ENCODE measurements at places on chromosomes 5 and 9. TPM values are rescaled to one million over a fixed set of nuclear protein-coding genes. Genes with fewer than 3 reads are reported as not detected.

- no peak overlapping the region for H3K4me3 ChIP-seq
- H3K27ac ChIP-seq, result no peak overlapping the region
- H3K4me1 ChIP-seq, result peaks cover 42% of the 10 kb centered on the region
Observed at GRCh38 chr9:124285903-124286291, 28.1 kb downstream of the NEK6 start.

CDH6 gene
- total RNA-seq, result 0.12 TPM

DNA sequence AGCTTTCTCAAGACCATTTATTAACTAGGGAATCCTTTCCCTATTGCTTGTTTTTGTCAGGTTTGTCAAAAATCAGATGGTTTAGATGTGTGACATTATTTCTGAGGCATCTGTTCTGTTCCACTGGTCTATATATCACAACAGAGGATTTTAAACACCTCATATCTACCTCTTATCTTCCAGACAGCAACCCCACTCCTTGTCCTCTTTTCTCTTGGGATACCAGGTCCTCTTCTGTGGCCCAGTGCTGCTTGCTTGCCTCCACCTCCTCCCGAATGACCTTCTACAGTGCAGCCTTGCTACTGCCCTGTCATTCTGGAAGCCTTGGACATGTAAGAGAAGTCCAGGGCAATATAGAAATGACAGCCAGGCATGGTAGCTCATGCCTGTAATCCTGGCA lies 30.6 kb upstream of the KLF4 start:
- no peaks in the 10 kb centered on the region for H3K4me1 ChIP-seq
- no peak for DNase-seq
- H3K27me3 ChIP-seq, result no peaks in the 10 kb centered on the region
- no peak overlapping the region for H3K4me3 ChIP-seq
- no peaks in the 10 kb centered on the region for H3K36me3 ChIP-seq

STK32A gene
- total RNA-seq, result 1.2 TPM

DNA sequence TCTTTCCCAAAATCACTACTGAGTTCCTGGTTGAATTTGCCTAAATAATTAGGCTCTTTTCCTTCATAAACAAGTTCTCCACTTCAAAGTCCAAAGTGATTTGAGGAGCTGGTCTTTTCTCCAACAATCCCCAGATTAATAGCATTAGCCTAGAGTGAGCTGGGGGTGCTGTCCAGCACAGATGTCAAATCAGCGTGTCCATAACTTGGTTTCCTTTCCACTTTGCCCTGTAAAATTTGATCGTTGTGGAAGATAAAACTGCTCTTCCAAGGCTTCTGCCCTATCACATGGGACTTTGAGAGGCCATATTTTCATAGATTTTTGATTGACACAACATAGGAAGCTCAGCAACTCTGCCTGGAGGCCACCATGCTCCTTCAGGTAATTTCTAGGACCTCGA lies 134.7 kb upstream of the RORB start:
- H3K27me3 ChIP-seq, result no peaks in the 10 kb centered on the region
- no peaks in the 10 kb centered on the region for H3K36me3 ChIP-seq
- H3K4me1 ChIP-seq, result no peaks in the 10 kb centered on the region
- no peak for DNase-seq
- H3K4me3 ChIP-seq, result no peak overlapping the region

PALM2AKAP2 gene
- total RNA-seq, result 0.34 TPM

DMRT3 gene
- total RNA-seq, result not detected

GRCh38 chr5:143023411-143024096 lies 253.4 kb downstream of the ARHGAP26 start:
- H3K27me3 ChIP-seq, result no peaks in the 10 kb centered on the region
- no peak overlapping the region for H3K4me3 ChIP-seq
- no peaks in the 10 kb centered on the region for H3K36me3 ChIP-seq
- DNase-seq, result no peak
- H3K27ac ChIP-seq, result no peak overlapping the region

GRCh38 chr9:36980148-36980974 lies 53.7 kb downstream of the PAX5 start:
- peaks cover 11% of the 10 kb centered on the region for H3K4me1 ChIP-seq
- H3K27me3 ChIP-seq, result no peaks in the 10 kb centered on the region
- DNase-seq, result peak; percentile 19
- H3K36me3 ChIP-seq, result no peaks in the 10 kb centered on the region

- H3K27me3 ChIP-seq, result no peaks in the 10 kb centered on the region
- H3K4me1 ChIP-seq, result no peaks in the 10 kb centered on the region
- peak; percentile 40 for DNase-seq
- no peak overlapping the region for H3K27ac ChIP-seq
- H3K4me3 ChIP-seq, result no peak overlapping the region
Observed at GRCh38 chr5:90709323-90710155, 150.9 kb downstream of the ADGRV1 start.

CDX1 gene
- not detected for total RNA-seq

SPTAN1 gene
- 111 TPM for total RNA-seq

DNA sequence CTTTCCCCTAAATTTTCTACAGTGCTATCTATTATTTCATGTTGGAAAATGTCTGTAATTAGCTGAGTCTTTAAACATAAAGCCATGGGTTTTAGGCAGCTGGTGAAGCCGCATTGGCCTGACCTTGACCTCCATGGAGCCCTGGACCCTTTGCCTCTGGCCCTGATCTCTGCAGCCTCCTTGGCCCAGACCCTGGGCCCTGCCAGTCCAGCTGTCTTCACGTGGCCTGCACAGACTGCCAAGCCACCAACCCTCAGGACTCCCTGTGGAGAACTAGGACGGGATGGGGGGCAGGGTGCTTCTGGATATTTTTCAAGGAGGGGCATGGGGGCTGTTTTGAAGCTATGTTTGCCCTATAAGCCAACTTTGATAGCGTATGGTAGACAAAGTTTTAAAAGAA lies 29.8 kb upstream of the PPARGC1B start:
- no peaks in the 10 kb centered on the region for H3K27me3 ChIP-seq
- peaks cover 9% of the 10 kb centered on the region for H3K4me1 ChIP-seq
- H3K4me3 ChIP-seq, result no peak overlapping the region
- no peak for DNase-seq

- no peak overlapping the region for H3K4me3 ChIP-seq
- H3K27me3 ChIP-seq, result peaks cover 40% of the 10 kb centered on the region
- H3K36me3 ChIP-seq, result no peaks in the 10 kb centered on the region
- DNase-seq, result no peak
- H3K4me1 ChIP-seq, result no peaks in the 10 kb centered on the region
Observed at GRCh38 chr5:66367814-66368541, 223.9 kb downstream of the SREK1 start.

KCNV2 gene
- not detected for total RNA-seq

SPATA31A6 gene
- total RNA-seq, result not detected

- no peaks in the 10 kb centered on the region for H3K36me3 ChIP-seq
- H3K4me3 ChIP-seq, result no peak overlapping the region
- no peak for DNase-seq
- H3K27ac ChIP-seq, result no peak overlapping the region
- peaks cover 4% of the 10 kb centered on the region for H3K4me1 ChIP-seq
Observed at GRCh38 chr9:84857211-84857610, 187.7 kb downstream of the NTRK2 start.

TBCA gene
- 317 TPM for total RNA-seq

GRCh38 chr9:131747352-131747751 lies 7.5 kb upstream of the RAPGEF1 start:
- H3K27ac ChIP-seq, result no peak overlapping the region
- H3K4me1 ChIP-seq, result no peaks in the 10 kb centered on the region
- no peaks in the 10 kb centered on the region for H3K27me3 ChIP-seq

- H3K36me3 ChIP-seq, result no peaks in the 10 kb centered on the region
- peak within 1 kb of the TSS; percentile 65 for H3K4me3 ChIP-seq
- no peak for DNase-seq
- no peaks in the 10 kb centered on the region for H3K27me3 ChIP-seq
Observed at GRCh38 chr5:132777209-132778069, at the start of gene SEPTIN8. Gene SEPTIN8, minus strand, starts transcription at chr5:132777239. Its CDS starts 102 bp downstream, at chr5:132777137.

PCDHB8 gene
- total RNA-seq, result not detected

- peak; percentile 6 for DNase-seq
- H3K4me3 ChIP-seq, result no peak overlapping the region
- H3K36me3 ChIP-seq, result no peaks in the 10 kb centered on the region
- no peak overlapping the region for H3K27ac ChIP-seq
- H3K27me3 ChIP-seq, result peaks cover 14% of the 10 kb centered on the region
Observed at GRCh38 chr5:58999804-59000203, 416.9 kb downstream of the RAB3C start.

DNA sequence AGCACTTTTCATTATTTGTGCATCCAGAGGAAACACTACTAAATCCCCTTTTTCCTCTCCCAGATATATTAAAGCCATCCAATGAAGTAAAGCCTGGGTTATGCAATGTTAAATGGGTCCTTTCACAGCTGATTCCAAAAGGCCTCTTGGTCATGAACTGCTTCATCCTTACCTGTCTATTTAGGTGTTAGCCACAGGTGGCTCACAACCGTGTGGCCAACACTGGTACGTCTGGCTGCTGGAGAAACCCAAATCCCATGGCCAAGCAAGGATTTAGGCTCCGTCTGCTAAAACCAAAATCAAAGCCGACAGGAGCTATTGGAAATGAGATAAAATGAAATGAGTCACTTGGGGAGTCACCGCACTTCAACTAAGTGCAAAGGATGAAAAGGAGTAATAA lies 193.9 kb downstream of the ADCY2 start:
- no peaks in the 10 kb centered on the region for H3K36me3 ChIP-seq
- no peaks in the 10 kb centered on the region for H3K4me1 ChIP-seq
- H3K4me3 ChIP-seq, result no peak overlapping the region
- H3K27ac ChIP-seq, result no peak overlapping the region

TAF1L gene
- not detected for total RNA-seq

- no peak for DNase-seq
- H3K4me3 ChIP-seq, result no peak overlapping the region
- no peaks in the 10 kb centered on the region for H3K4me1 ChIP-seq
- H3K27ac ChIP-seq, result no peak overlapping the region
Observed at GRCh38 chr5:136164226-136164625, 28.7 kb downstream of the SMIM32 start.

DNA sequence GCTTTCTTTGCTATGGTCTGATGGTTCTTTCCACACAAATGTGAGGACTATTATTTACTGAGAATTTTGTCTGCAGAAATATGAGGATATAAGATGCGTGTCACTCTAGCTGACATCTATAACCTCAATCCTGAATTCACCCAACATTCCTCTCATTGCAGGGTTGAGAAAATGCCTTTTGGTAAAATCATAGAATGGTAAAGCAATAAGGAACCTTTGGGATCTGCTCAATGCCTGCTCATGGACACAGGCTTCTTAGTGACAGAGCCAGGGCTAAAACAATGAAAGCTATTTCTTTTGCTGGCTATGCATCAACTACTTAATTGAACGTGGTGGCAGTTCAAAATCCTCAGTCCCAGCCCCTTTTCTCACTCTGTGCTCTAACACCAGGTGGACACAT lies 199.6 kb downstream of the GAS1 start:
- no peak for DNase-seq
- H3K27me3 ChIP-seq, result peaks cover 27% of the 10 kb centered on the region
- no peak overlapping the region for H3K27ac ChIP-seq
- H3K36me3 ChIP-seq, result no peaks in the 10 kb centered on the region
- no peak overlapping the region for H3K4me3 ChIP-seq

GRCh38 chr5:133120156-133120750 lies 68.4 kb downstream of the HSPA4 start:
- H3K27me3 ChIP-seq, result no peaks in the 10 kb centered on the region
- no peak overlapping the region for H3K4me3 ChIP-seq
- no peaks in the 10 kb centered on the region for H3K4me1 ChIP-seq
- no peak for DNase-seq

GRCh38 chr5:55037046-55037771 lies 13.2 kb downstream of the GZMK start:
- no peaks in the 10 kb centered on the region for H3K4me1 ChIP-seq
- H3K27ac ChIP-seq, result no peak overlapping the region
- H3K27me3 ChIP-seq, result no peaks in the 10 kb centered on the region
- H3K4me3 ChIP-seq, result no peak overlapping the region
- H3K36me3 ChIP-seq, result no peaks in the 10 kb centered on the region

- H3K4me1 ChIP-seq, result no peaks in the 10 kb centered on the region
- H3K4me3 ChIP-seq, result no peak overlapping the region
- no peaks in the 10 kb centered on the region for H3K36me3 ChIP-seq
Observed at GRCh38 chr5:115979201-115980041, 17.1 kb downstream of the LVRN start.

RNF44 gene
- 58.4 TPM for total RNA-seq

- H3K27me3 ChIP-seq, result no peaks in the 10 kb centered on the region
- no peak overlapping the region for H3K4me3 ChIP-seq
- H3K36me3 ChIP-seq, result no peaks in the 10 kb centered on the region
- H3K4me1 ChIP-seq, result peaks cover 22% of the 10 kb centered on the region
Observed at GRCh38 chr5:73119451-73120157, 771 bp upstream of the TMEM171 start.

DNA sequence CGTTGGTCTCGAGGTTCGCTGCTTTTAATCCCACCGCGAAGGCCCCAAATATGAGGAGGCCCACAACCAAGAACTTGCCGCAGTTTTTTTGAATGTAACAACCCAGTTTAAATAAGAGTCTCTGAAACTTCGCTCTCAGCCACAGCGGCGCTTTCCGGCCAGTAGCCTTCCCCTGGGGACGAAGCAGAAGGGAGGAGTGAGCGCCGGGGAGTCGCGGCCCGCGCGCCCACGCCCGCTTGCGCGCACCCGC lies 10.4 kb downstream of the PTCH1 start:
- no peak for DNase-seq
- H3K4me1 ChIP-seq, result peaks cover 16% of the 10 kb centered on the region
- H3K27me3 ChIP-seq, result no peaks in the 10 kb centered on the region

DNA sequence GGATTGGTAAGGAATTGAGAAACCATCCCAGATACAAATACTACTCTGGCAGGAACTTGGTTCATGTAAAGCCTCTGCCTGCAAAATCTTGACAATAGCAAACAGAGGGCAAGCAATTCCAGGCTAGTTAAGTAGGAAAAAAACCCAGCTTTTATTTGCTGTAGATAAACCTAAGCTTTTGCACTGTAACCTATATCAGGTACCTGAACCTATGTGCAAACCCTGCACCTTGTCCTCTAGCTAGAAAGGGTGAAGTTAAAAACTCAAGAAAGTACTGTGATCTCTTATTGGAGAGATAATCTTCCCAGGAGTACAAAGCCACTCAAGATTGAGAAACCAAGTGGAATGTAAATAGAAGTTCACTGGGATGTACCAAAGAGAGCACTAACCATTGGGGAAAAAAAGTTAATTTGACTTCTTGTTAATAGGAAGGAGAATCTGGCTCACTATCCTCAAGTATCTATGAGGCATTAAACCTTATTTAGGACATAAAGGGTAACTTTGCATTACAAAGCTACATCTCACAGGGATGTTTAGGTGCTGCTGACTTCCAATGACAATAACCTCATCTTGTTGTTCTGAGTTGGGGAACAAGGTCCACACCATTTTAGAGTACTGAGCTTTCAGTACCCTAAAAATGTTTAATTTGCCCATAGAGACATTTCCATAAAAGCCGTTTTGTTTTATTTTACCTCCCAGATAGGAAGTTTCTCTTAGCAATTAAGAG lies 73.8 kb upstream of the PCA3 start:
- peaks cover 19% of the 10 kb centered on the region for H3K27me3 ChIP-seq
- DNase-seq, result no peak
- no peaks in the 10 kb centered on the region for H3K36me3 ChIP-seq
- H3K4me1 ChIP-seq, result no peaks in the 10 kb centered on the region

C9orf153 gene
- not detected for total RNA-seq

DNA sequence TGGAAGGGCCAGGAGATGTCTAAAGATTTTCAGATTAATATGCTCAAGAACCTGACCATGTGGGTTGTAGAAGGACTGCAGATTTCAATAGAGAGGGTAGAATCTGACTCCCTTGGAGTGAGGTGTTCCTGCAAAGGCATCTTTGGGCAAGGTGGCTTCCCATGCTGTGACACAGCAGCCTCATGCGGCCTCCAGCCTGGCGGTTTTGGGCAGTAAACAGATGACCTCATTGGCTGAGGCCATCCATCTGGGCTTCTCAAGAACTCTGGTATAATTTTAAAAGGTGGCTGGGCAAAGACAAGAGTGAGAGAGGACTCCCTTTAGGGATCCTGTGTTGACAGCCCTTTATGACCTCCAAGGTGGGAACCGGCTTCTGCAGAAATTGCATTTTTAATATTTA lies 90.3 kb upstream of the ERCC6L2 start:
- H3K36me3 ChIP-seq, result no peaks in the 10 kb centered on the region
- H3K27me3 ChIP-seq, result no peaks in the 10 kb centered on the region
- DNase-seq, result no peak
- no peak overlapping the region for H3K27ac ChIP-seq

Data from HCT116 (cell line).